ENCODE measurements at places on chromosomes 2 and 18. TPM values are rescaled to one million over a fixed set of nuclear protein-coding genes. Genes with fewer than 3 reads are reported as not detected.

DNA sequence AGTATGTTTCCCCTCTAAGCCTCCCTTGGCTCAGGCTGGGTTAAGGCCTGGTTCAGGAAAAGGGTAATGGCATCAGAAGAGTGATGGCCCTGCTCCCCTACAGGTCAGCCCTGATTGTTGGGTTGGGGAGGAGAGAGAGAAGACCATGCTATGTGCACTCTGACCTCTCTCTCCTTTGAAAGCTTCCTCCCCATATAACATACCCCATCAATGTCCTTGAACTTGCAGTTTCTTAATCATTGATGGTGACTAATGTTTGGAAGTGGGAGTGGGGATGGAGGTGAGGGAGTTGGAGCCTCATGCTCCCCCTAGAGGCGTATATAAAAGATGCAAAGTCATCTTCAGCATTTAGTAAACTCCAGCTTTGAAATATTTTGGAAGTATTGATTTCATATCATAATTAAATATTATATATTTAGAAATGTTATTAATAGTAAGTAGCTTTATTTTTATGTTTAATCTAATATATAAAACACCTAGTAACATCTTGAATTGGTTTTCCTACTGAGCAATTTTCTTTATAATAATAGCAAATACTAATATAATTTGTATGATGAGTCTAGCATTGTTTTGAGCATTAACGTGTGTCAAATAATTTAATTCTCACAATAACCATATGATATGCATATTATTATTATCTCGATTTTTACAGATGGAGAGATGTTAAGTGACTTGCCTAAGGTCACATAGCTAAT is 8.8 kb downstream of the PLCL1 start:
- no peak for DNase-seq

GRCh38 chr2:206084439-206084869 is 1.5 kb downstream of the INO80D start:
- no peak for DNase-seq

- no peak for DNase-seq
These were observed 52.6 kb downstream of the CIB4 start for GRCh38 chr2:26588576-26588975.

DNA sequence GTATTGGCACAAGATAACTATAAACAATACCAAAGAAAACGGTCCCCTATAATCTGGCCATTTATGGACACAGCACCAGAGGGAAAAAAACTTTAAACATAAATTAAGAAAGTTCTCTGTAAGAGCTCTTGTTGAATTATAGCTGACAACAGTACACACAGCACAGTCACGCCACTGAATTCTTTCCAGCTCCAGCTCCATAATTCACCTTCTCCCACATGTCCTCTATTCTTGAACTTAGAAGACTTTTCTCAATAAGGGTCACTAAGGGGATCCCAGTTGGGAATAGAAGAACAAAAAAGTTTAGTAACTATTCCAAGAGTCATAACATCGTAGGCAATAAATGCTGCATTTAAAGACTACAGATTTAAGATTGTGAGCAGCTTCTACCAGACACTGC is 124.6 kb upstream of the CYP1B1 start:
- DNase-seq, result no peak

DNA sequence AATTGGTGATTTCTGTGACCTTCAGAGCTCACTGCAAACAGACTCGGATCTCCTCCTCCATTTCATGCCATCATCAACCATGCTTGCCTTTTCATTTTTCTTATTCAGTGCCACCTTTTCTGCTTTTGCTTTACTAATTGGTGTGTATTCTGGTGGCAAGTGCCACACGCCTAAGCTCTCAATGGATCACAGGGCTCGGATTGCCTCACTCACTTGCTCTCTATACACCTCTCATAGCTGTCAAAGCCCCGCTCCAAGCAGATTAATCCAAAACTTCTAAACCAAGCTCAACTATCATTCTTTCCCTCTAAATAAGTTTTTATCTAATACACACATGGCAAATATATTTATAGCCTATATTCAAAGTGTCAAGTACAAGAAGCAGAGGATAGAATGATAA is 86.4 kb downstream of the PLEKHM3 start:
- no peak for DNase-seq

- no peak for DNase-seq
These were observed 985.0 kb downstream of the BCL11A start for GRCh38 chr2:59568461-59568860.

GRCh38 chr18:33914399-33914798 is 310.3 kb downstream of the NOL4 start:
- no peak for DNase-seq

DNA sequence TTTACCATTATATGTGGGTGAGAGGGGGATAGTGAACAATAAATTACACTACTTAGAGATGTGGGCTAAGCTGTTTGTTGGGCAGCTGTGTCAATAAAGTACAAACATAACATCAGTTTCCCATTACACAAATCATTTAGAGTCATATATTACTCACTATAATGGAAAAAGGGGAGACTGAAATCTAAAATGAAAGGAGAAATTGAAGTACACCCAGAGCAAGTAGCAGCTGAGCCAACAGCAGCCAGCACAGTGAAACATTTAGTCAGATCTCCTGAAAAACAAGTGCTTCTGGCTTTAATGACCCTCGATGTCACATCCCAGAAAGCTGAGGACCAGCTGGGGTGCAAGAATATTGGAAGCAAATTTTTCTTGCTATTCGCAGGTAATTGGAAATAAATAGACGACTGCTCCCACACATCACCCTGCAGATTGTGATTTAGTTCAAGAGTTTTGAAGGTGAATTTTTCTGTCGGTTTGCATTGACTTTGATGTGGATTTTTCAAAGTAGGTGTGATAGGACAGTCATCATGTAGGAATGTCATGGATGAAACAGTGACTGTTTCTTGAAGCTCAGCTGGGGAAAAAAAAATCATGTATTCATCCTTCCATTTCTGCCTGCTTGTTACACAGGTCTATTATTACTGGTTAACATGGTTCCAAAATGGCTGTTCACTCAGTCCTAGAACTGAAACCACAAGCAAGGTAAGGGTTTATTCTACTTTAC is 1607.3 kb upstream of the CELF4 start:
- no peak for DNase-seq

- no peak for DNase-seq
These were observed 70.2 kb upstream of the ID2 start for GRCh38 chr2:8611700-8612099.

ADAM17 gene
- total RNA-seq, result 21.8 TPM

SALL3 gene
- total RNA-seq, result not detected

RUFY4 gene
- not detected for total RNA-seq

Measured in thoracic aorta (tissue), 2 donors.